ENCODE measurements at places on chromosomes 6 and 20. TPM values are rescaled to one million over a fixed set of nuclear protein-coding genes. Genes with fewer than 3 reads are reported as not detected.

The CPNE5 gene
- total RNA-seq = 94.3 TPM

The LHFPL5 gene
- total RNA-seq = 8.5 TPM

The BANF2 gene
- not detected for total RNA-seq

The F13A1 gene
- 16.1 TPM for total RNA-seq

The PKHD1 gene
- not detected for total RNA-seq

The RNF114 gene
- total RNA-seq = 76.1 TPM

The AP5S1 gene
- total RNA-seq = 18.8 TPM

The MYLIP gene
- total RNA-seq = 25.9 TPM

The EDN1 gene
- total RNA-seq = 7.9 TPM

The SEL1L2 gene
- 0.25 TPM for total RNA-seq

The SOX18 gene
- 8.5 TPM for total RNA-seq

The TRIM10 gene
- total RNA-seq = not detected

The TOX2 gene
- total RNA-seq = 33.1 TPM

The SLC39A7 gene
- 40.3 TPM for total RNA-seq

The WASF1 gene
- total RNA-seq = 113 TPM

The ADGRB3 gene
- 64.3 TPM for total RNA-seq

The C6orf141 gene
- total RNA-seq = not detected

The SLC22A16 gene
- 1.5 TPM for total RNA-seq

The COL9A3 gene
- total RNA-seq = 35.4 TPM

The FAM83D gene
- 2.5 TPM for total RNA-seq

The LY6G5C gene
- 6.9 TPM for total RNA-seq

The C20orf202 gene
- 1.9 TPM for total RNA-seq

The NKX2-4 gene
- total RNA-seq = not detected

The TDRD6 gene
- total RNA-seq = 4.8 TPM

The VSX1 gene
- total RNA-seq = 4.2 TPM

The ECT2L gene
- 0.28 TPM for total RNA-seq

The SLC4A11 gene
- 9.2 TPM for total RNA-seq

The GPLD1 gene
- total RNA-seq = 24.8 TPM

The LY6G6D gene
- not detected for total RNA-seq

The EFCAB8 gene
- 0.65 TPM for total RNA-seq

The AVP gene
- not detected for total RNA-seq

The PRDM13 gene
- total RNA-seq = not detected

The PLAGL1 gene
- total RNA-seq = 23.4 TPM

The ZNF334 gene
- 15.0 TPM for total RNA-seq

The MATN4 gene
- total RNA-seq = not detected

The PRND gene
- total RNA-seq = not detected

The PRKN gene
- total RNA-seq = 24.6 TPM

The GHRH gene
- not detected for total RNA-seq

The HLA-B gene
- total RNA-seq = 355 TPM

The CAP2 gene
- total RNA-seq = 134 TPM

The PGC gene
- total RNA-seq = not detected

The MLN gene
- not detected for total RNA-seq
